T-cell (primary cell): ENCODE measurements at places on chromosomes 11 and 22.

DNA sequence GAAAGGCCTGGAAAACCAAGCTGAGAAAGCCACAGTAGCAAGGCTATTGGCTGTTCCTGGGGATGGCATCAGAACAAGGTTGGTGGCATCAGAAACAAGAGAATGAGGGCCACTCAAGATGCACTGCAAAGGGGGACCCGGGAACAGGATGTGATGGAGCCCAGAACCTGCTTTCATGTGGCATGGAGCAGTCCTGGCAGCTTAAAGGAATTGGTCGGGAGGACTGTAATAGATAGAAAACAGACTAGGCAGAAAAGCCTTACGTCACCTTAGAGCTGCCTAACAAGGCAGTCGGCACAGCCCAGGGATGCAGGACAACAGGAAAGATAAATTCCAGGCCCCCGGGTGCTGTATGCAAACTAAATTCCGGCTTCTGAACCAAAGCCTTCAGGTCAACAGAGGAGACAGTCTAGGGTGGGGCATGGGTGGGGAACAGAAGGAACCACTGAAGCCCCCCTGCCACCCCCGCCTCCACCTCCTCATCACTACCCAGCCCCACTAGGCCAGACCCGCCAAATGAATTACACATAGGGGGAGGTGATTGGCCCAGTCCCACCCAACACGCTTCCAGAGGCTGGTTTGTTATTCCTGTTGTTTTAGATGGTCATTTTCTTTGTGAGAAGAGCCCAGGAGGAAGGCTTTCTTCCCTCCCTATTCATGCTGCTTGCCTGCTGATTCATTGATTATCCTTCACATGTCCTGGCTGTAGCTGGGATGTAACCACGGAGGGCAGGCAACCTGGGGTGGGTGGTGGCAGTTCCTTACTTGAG, 25.7 kb upstream of the LRRC55 start:
- no peak for DNase-seq

DNA sequence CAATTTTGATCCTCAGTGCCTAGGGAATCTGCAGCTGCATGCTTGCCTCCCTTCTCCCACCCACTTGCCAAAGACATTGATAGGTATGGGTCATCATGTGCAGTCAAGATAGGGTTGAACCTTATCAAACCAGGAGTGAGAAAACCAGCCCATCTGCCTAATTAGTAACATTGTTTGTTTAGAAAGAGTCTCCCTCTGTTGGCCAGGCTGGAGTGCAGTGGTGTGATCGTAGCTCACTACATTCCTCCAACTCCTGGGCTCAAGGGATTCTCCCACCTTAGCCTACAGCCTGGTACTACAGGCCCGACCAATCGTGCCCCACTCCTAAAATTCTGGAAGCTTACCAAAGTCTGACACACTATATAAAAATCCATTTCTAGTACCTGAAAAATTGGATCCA, 4.6 kb downstream of the C11orf71 start:
- DNase-seq, result no peak

- peak; percentile 58 for DNase-seq
Observed at GRCh38 chr11:112280268-112281126, 19.8 kb upstream of the PLET1 start.

GRCh38 chr11:65204646-65205601, 23.2 kb downstream of the CAPN1 start:
- DNase-seq, result peak; percentile 46

GRCh38 chr22:50016988-50017700, 4.6 kb upstream of the IL17REL start:
- DNase-seq, result peak; percentile 32

DNA sequence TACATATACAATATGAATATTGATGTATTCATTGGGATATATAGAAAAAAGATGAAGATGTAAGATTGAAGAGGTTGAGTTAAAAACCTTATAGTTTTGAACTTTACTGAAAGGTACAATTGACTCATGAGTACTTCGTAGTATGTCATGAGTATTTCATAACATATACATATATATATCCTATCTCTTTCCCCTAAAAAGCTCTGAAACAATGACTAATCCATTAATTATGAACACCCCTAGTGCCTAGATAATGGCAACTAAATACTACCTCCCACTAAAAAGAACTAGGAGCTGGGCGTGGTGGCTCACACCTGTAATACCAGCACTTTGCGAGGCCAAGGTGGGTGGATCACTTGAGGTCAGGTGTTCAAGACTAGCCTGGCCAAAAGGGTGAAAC, 31.5 kb downstream of the SLC35F2 start:
- DNase-seq, result no peak

DNA sequence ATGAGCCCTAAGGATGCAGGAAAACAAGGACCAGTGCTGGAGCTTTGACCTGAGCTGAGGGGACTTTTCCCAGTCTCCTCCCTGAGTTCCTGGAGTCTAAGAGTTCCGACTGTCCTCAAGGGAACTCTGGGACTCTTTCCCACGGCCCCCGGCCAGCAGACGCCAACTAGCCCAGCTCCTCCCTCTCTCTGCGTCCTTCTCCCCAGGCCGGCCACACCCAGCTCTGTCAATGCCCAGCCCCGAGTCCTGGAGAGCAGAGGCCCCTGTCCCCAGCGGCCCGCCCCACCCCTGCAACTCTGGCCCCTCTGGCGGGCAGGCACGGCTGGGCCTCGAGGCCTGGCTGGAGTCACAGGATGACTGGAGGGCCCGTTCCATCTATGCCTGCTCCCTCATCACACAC, 29.8 kb downstream of the NECTIN1 start:
- DNase-seq, result no peak

DNA sequence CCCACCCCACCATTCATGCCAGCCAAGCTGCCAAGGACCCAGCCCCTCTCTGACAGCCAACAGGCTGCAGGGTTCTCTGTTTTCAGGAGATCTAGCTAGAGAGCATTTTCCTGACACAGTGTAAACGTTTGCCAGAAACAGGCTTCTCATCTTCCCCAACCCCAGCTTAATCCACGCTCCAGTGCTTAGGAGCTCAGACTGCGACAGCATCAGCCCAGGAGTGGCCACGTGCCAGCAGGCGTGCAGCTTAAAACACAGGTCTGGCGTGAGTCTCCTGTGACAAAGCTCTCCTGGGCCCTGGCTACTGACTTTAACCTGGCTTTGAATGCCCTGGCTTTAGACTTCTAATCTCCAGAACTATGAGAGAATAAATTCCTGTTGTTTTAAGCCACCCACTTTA, 66.6 kb downstream of the GALNT18 start:
- no peak for DNase-seq

- no peak for DNase-seq
Observed at GRCh38 chr11:25710975-25711374, 621.0 kb upstream of the ANO3 start.

- DNase-seq, result no peak
Observed at GRCh38 chr11:95108159-95108611, 18.5 kb downstream of the ENDOD1 start.

- no peak for DNase-seq
Observed at GRCh38 chr22:36954251-36955014, 41.0 kb downstream of the CSF2RB start.

GRCh38 chr11:110123003-110123402, 29.8 kb downstream of the ZC3H12C start:
- DNase-seq, result no peak

GRCh38 chr11:70466154-70466553, 67.8 kb downstream of the CTTN start:
- no peak for DNase-seq

DNA sequence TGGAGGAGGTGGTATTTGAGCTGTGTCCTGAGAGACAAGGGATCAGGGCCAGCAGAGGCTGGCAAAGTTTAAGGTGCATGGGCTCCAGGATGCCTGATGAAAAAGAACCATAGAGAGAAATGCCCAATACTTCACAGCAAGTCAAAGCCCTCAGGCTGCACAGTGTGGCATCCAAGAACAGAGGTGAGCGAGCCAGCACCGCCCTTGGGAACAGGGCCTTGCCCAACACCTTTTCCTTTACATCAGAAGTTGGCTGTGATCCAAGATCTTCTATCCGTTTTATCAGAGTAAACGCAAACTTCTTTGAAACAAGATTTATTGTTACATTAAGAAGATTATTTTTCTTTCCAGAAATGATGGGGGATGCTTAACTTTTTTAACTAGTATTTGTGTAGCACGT, 1.4 kb downstream of the B3GNT6 start:
- DNase-seq, result no peak

DNA sequence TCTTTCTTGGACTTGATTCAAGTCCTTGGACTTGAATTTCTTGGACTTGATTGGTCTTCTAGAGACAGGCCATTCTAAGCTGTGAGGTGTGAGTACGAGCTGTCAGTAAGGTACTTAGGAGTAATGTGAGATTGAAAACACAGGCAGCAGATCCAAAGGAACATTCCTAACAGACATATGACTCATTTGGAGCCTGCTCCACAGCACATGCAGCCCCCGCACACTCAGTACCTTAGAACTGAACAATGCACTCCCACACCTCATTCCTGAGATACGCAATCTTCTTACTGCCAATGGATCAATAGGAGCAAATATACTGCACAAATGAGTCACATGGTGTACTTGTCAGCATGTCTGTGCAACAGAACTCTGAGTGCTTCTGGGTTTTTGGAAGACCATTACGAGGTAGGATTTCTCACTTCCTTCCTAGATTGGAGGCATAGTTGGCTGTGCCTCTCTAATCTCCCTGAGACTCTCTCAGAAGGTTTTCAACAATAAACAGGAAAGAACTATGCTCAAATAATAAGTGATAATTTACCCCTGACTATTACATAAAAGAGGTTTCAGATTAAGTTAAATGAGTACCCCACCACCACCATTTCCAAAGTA, 243.1 kb downstream of the KCNA4 start:
- DNase-seq, result no peak

GRCh38 chr22:35231585-35232084, 25.7 kb upstream of the HMGXB4 start:
- peak; percentile 69 for DNase-seq

GRCh38 chr11:12232817-12233601, 122.6 kb downstream of the MICAL2 start:
- no peak for DNase-seq

- DNase-seq, result no peak
Observed at GRCh38 chr11:27995083-27995482, 112.9 kb downstream of the KIF18A start.

DNA sequence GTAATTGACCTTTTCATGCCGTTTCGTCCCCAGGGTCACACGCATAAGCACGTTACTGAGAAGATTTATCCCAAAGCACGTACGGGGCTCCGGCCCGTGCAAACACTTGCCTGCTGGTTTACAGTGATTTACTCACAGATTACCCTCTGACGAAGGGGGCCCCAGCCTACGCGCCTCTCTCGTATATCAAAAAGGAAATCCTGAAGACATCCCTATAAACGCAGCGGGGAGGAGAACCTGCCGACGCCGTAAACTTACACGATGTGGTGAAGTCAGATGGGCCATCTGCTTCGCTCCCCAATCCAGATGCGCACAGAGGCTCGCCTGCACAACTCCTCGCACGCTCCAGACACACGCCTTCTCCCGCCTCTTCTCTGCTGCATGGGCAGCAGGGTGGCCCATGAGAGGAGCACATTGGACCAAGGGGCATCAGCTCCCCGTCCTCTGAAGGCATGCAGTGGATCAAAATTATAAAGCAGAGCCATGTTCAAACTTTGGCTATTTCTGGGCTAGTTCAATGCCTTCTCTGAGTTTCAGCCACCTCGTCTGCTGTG, 123.6 kb downstream of the MN1 start:
- no peak for DNase-seq

- no peak for DNase-seq
Observed at GRCh38 chr11:105193260-105193659, 53.7 kb upstream of the CARD18 start.

- DNase-seq, result no peak
Observed at GRCh38 chr11:94855666-94856065, 87.5 kb downstream of the AMOTL1 start.

- DNase-seq, result no peak
Observed at GRCh38 chr11:64224891-64225607, 937 bp downstream of the TRPT1 start.

- peak; percentile 25 for DNase-seq
Observed at GRCh38 chr11:117907276-117908108, 21.7 kb downstream of the TMPRSS13 start.

DNA sequence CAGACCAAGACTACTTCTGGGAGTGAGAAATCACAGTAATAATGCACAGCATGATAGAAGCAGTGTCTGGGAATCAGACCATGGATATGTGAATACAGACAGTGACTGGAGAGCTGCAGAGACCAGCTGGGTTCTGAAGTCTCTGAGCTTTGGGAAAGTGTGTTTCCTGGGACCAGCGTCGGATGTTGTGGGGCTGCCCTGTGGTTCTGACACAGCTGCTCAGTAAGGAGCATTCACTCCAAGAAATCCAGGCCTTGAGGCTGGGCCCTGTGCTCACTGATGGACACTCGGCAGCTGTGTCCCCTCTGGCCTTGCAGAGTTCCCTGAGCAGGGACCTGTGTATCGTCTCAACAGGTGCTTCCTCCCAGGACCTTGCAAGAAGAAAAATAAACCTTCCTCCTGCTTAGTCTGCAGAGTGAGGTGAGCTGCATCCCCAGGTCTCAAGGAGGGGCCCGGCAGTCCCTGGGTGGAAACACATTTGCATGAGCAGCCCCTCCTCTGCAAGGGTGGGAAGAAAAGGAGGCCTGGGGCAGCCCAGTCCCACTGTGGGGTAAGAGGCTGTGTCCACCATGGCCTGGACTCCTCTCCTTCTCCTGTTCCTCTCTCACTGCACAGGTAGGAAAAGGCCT, 107.9 kb downstream of the VPREB1 start:
- DNase-seq, result no peak

GRCh38 chr11:83025267-83025704, 46.4 kb downstream of the RAB30 start:
- no peak for DNase-seq

DNA sequence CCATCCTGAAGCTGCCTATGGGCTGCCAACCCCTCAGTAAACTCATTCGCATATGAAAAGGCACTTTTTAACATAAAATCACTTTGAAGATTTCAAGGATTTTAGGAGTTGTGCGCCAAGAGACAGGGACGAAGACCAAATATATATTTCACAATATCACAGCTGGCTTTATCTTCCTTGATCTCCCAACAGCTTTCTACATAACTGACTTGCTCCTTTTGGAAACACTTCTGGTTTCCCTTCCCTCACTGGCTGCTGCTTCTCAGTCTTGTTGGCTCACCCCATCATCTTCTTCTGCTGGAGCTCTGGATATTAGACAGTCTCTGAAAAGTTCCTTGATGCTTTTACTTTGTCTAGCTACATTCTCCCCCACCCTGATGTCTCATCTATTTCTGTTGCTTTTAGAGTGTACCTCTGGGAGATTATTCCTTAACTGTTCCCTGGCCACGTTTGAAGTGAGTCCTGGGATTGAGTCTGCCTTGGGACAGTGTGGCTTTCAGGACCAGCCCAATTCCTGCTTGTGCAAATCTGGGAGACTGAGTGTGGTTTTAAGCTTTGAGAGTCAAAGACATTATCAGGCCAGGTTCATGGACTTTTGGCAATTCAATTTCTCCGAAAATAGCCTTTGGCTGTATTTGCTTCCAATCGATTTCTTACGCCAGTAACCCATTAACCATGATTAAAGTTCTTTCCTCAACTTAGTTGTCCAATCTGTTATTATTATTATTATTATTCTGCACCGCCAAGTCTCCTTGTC, 30.9 kb upstream of the NNMT start:
- no peak for DNase-seq

DNA sequence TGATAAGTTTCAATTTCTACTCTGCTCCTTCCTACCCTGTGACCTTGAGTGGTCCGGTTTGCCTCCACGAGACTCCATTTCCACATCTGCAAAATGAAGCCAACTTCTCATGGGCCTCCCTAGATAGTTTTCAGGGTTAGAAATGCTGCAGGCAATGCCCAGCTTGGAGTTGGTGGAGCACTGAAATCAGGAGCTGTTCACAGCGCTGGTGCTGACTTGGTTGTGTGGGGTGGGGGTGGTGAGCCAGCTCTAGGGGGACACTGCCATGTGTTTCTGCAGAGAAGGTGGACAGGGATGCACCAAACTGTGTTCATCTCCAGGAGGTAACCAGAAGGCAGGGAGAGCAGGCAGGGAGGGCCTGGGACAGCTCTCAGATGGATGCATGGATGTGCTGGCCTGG, 37.0 kb downstream of the SGSM1 start:
- no peak for DNase-seq
